Activated T-cell treated with anti-CD3 and anti-CD28 coated beads for 4 hours (primary cell): ENCODE measurements at places on chromosomes 5 and 9.

DNA sequence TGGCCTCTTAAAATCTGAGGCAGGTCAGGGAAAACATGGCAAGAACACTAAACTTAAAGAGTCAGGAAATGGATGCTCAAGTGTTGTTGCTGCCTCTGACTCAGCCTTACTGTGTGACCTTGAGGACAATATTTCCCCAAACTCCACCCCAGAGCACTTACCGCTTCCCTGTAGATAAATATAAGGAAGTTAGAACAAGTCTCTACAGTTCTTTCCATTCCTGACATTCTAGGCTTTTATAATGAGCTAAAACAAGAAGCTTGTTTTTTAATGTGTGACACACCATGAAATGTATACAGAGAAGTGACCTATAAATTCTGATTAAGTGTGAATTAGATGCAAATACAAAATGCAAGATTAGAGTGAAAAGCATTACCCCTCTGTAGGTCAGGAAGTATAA lies 129.3 kb downstream of the GRIA1 start:
- DNase-seq, result no peak

DNA sequence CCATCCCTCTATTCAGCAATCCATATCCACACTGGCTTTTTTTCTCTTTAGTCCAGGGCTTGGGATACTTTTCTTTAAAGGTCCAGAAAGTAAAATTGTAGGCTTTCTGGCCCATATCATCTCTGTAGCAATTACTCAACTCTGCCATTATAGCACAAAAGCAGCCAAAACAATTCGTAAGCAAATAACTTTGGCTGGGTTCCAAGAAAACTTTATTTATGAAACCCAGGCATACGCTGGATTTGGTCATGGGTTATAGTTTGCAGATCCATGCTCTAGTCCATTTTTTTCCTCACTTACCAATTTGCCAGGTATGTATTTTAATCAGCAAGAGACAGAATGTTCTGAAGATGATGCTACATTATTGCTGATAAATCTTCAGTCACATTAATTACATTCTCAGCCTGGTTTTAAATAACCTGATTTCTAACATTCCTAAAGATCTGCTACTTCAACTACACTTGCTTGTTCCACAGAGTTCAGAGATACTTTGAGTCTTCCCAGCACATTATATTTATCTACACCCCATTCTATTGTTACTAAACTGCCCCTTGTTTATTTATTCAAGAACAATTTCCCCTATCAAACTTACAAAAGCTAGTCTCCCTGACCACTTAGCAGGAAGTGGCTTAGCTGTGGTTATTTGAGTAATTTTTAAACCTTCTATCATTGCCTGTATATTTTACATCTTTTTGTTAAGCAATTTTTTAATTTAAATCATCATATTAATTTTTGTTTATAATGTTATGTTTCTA lies 161.0 kb downstream of the ISL1 start:
- no peak for DNase-seq

DNA sequence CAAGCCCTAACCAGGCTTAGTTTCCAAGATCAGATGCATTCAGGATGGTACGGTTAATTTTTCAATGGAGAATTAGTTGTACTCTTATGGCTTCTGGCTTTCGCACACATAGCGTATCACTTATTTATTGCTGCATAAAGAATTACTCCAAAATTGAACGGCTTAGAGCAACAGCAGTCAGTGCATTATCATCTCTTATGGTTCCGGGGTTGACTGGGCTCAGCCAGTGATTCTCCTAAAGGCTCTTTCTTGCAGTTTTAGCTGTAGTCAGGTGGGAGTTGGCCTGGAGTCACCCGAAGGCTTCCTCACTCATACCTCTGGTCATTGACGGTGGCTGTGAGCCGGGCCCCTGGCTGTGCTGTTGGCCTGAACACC lies 595 bp upstream of the GRHPR start:
- DNase-seq, result no peak

GRCh38 chr9:113463418-113464285 lies at the start of gene RGS3:
RGS3 (plus strand) TSS chr9:113463727; CDS start chr9:113463803, 76 bp downstream.
- no peak for DNase-seq

- no peak for DNase-seq
Observed at GRCh38 chr9:96253059-96253696, 48.8 kb downstream of the HSD17B3 start.

DNA sequence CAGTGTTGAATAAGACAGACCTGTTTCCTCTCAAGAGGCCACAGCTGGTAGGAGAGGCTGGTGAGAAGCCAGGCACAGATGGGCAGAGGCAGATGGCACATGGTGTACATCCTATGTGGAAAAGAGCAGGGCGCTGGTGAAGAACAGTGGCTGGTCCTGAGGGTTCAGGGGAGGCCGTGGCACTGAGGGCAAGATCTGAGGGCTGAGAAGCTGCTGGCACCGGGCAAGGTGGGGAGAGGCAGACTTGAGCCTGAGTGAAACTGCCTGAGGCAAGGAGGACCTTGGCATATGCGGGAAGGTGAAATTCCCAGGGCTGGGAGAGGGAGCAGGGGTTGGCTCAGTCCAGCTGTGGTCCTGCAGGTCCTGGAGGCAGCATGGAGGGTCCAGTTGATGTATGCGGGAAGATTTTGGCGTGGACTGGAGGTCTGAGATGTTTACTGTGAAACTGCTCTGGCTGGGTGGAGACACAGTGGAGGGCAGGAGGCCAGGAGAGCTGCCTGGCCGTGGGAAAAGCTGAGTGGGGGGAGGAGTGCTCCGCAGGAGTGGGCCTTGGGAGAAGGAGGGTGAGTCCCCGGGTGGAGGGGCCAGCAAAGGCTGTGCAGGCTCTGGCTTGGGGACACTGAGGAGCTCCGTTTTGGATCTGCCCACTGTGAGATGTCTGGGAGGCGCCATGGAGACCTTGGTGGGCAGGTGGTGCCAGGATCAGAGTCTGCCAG lies 2.6 kb downstream of the MAN1B1 start:
- no peak for DNase-seq

GRCh38 chr5:95630394-95630917 lies 10.6 kb downstream of the GPR150 start:
- DNase-seq, result no peak

- DNase-seq, result no peak
Observed at GRCh38 chr9:127207734-127208410, 56.7 kb upstream of the GARNL3 start.

- no peak for DNase-seq
Observed at GRCh38 chr5:121158451-121158850, 693.2 kb upstream of the FTMT start.

DNA sequence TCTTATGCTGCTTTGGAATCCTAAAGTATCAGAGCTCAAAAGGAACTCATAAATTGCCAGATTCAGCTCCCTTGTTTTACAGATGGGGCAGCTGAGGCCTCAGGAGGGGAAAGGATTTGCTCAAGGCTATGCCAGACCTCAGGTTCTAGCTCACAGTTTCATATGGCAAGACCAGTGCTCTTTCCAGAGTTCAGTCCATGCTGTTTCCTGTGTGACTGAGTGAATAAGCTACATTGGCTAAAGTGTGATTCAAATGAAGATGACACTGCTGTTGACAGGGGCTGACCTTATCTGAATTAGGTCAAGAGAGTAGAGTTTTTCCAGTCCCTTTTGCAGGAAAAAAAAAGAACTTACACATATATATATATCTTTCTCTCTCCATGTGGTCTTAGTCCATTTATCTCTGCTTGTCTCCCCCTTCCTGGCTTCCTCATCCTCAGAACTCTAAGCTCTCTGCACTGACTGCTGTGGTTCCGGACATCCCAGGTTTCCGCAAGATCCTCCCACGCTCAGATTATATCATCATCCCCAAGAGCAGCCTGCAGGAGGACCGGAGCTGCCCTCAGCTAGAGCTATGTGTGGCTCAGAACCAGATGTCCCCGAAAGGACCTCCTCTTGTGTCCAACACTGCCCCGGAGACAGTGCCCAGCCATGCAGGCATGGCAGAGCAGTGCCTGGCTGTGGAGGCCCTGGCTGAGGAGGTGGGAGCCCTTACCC lies 9.3 kb downstream of the HMGXB3 start:
- no peak for DNase-seq

GRCh38 chr9:104987743-104988142 lies 59.8 kb upstream of the ABCA1 start:
- no peak for DNase-seq

DNA sequence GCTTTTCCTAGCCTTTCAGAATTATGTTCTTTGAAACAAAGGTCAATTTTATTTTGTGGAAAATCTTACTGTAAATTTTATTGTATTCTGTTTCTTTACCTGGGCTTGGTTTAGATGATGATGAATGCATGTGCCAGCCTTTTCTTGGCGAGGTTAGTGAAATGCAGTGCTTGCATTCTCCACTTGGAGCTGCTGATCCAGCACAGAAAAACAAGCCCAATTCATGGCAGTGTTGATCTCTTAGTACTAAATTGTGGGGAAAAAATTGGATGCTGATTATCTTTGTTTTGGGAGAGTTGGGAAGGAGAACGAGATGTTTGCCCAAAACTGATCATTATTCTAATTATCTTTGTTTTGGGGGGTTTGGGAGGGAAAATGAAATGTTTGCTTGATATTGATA lies 3.7 kb downstream of the HABP4 start:
- no peak for DNase-seq

GRCh38 chr9:91697201-91697600 lies 252.8 kb downstream of the ROR2 start:
- no peak for DNase-seq
